ENCODE measurements at places on chromosomes 4 and X.

DNA sequence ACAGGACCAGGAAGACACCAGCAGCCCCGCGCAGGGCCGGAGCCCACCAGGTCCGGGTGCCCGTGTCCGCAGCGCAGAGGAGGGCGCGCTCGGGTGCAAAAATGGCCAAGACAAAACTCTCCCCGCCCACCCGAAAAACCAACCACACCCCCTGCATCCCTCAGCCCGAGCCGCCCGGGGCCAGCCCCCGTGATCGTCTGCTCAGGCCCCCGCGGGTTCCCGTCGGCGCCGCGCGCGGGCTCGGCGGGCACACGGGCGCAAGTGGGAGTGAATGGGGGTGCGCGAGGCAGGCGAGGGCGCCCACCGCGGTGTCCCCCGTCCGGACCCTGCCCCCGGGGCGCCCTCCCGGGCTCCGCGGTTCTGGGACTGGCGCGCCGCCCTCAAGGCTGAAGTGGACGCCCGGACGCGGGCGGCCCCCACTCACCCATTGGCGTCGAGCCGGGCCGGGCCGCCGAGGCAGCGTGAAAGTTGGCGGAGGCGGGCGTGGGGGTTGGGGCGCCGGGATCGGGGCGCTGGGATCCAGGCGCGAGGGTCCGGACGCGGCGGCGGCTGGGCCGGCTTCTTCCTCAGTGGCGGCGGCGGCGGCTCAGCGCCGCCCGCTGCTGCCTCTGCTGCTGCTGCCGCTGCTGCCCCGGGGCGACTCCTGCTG lies 393 bp downstream of the SH3KBP1 start:
- DNase-seq: peak; percentile 21

- no peak for DNase-seq
Observed at GRCh38 chrX:56728752-56729151, 291 bp upstream of the NBDY start.

- DNase-seq: no peak
Observed at GRCh38 chr4:14646831-14647230, 355.4 kb upstream of the CPEB2 start.

- peak; percentile 31 for DNase-seq
Observed at GRCh38 chr4:40254608-40255392, 58.0 kb downstream of the RHOH start.

- peak; percentile 24 for DNase-seq
Observed at GRCh38 chrX:46777971-46778810, 19.3 kb upstream of the SLC9A7 start.

- DNase-seq: no peak
Observed at GRCh38 chrX:134551376-134552048, 91.5 kb downstream of the HPRT1 start.

DNA sequence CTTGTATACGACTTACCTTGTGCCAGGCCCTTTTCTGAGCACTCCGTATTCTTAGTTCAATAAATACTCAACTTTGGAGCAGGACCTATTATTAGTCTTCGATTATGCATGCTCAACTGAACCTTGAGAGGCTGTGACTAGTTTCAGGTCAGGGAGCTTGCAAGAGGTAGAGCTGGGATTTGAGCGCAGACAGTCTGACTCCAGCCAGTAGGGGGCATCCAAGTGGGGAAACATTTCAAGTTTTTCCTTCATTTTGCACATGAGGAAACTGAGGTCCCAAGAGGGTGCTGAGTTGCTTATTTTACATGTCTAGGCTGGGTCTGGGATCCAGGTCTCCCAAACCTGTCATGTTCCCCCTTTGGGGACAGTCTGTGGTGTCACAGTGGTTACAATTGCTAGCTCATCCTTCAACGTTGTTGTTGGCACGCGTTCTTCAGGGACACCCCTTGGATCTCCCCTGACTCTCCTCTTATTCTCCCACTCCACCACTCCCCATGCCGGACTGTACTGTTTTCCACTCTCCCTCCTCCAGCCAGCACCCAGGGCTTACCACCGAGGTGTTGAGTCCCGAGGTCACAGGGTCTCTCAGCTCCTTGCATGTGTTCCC lies 6.7 kb upstream of the PRICKLE3 start:
- no peak for DNase-seq

- DNase-seq: no peak
Observed at GRCh38 chr4:59904331-59904730, 1295.8 kb upstream of the ADGRL3 start.

GRCh38 chrX:71225009-71225408 lies 2.0 kb downstream of the GJB1 start:
- no peak for DNase-seq

DNA sequence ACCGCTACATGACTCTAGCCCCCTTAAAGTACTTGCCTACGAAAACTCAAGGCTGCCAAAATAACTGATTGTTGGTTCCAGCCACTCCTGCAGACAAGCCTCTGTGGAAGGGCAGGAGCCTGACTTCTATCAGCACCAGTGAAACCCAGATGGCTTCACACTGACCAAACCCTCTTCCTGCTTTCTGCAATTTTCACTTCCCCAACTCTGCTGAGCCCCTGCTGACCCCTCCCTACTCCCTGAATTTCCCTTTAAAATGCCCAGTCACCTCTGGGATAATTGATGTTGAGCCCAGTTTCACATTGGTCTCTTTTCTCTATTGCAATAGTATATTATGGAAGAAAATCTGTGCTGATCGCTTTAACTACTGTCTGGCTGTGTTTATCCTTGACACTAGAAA lies 61.6 kb upstream of the STS start:
- no peak for DNase-seq

DNA sequence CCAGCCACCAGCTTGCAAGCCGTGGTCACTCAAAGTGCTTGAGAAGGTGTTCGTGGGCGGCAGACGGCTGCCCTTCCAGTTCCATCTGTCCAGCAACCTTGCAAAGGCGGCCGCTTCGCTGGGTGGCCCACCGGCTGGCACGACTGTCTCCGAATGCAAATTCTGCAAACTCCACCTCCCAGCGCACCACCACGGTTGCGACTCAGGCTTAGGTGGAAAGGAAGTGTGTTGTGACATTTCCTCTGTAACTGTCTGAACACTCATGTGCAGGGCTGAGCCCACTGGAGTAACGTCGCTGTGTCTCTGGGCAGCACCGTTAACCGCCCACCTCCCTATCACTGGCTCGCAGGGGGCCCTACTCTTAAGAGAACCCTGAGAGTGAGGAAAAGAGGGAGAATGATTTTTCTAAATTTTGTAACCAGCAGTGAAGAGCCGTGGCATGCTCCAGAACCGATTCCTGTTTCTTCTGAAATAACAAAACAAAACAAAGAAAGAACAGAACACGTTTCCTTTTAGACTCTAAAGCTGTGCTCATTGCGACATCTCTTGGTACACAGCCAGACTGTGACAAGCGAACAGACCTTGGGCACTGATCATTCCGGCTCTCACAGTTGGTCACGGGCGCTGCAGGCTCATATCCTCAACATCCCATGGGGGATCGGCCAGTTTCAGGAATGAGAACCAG lies at the start of gene P2RY8:
TSS of gene P2RY8 (minus strand) at position 155 of the 685 bp plus-strand sequence. CDS start 70,627 bp downstream, outside the sequence.
- DNase-seq: peak; percentile 34

- DNase-seq: peak; percentile 89
Observed at GRCh38 chrX:74291964-74292807, 11.8 kb upstream of the ZCCHC13 start.

- no peak for DNase-seq
Observed at GRCh38 chrX:40734971-40735324, 394 bp downstream of the MED14 start.

DNA sequence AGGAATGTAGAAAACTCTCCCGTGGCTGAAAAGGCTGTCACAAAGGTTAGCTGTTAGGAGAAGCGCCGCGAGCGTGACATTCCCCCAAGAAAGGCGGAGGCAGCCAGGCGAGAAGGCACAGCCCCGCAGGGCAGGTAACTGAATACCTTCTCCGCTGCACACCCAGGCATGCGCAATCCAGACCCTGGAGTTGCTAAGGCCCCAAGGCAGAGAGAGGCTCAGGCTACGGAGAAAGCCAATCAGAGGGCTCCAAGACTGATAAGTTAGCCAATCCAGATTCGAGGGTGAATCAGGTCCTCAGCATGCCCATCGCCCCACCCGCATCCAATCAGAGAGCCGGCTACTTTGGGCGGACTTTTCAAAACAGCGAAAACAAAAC lies 485 bp upstream of the CCNG2 start:
- peak; percentile 100 for DNase-seq

DNA sequence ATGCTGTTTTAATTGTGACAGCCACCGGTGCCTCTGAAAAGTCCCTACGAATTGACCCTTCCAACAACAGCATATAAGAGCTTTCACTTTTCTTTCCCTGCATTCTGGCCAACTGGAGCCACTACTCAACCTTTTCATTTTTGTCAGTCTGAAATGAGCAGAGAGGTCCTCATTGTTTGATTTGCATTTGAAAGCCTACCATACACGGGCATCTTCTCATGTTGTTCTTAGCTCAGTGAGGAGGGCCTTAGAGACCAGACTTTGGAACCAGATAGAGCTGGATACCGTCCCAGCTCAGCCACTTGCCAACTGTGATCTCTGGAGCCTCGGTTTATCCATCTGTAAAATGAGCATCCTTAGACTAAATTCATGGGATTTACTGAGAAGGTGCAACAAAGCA lies 16.9 kb upstream of the TMSB4X start:
- DNase-seq: no peak

DNA sequence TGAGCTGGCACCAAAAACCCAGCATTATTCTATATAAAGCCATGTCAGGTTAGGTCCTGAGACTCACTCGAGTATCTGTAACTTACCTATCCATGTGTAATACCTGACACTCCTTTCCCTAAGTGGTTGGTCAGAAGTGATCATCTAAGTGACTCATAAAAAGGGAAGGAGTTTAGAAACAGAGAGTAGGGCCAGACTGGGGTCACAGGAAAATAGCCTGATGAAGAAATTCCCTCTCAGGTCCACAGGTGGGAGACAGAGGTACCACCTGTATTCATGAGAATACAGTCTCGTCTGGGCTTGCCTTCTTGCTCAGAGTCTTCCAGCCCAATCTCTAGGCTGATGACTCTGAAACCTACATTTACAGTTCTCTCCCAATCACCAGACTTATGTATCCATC lies 161.8 kb upstream of the MAP3K15 start:
- DNase-seq: no peak

- no peak for DNase-seq
Observed at GRCh38 chrX:3743801-3744439, 30.5 kb upstream of the PRKX start.

DNA sequence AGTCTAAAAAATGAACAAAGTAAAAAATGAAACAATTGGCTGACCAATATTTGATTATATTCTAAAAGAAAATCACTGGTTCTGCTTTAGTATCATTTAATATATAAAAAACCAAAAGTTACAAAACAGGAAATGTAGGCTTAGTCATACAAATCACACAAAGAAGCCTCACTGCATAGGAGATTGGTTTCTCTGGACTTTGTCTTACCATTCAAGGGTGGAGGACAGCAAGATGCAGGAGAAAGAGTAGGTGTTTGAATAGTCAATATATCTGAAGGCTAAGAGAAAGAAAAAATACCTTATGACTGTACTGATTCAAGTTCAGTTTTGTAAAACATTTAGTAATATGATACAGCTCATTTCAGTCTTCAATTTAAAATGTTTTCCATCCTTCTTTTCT lies 28.6 kb upstream of the TAF9B start:
- no peak for DNase-seq

GRCh38 chrX:19544693-19545305 lies 29.5 kb upstream of the MAP3K15 start:
- peak; percentile 56 for DNase-seq

DNA sequence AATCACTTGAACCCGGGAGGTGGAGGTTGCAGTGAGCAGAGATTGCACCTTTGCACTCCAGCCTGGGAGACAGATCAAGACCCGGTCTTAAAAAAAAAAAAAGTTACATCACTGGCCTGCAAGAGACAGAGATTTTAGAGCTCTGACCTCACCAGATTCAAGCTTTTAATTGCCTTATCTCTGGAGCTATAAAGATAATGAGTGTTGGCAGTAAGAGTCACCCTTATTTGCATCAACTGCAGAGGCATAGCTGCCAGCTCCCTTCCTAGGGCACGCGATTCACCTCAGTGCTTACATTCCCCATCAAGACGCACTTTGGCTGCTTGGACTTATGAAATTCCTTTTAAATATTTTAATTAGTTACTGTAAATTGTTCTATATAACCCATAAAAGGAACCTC lies 12.5 kb upstream of the SPATA4 start:
- no peak for DNase-seq

DNA sequence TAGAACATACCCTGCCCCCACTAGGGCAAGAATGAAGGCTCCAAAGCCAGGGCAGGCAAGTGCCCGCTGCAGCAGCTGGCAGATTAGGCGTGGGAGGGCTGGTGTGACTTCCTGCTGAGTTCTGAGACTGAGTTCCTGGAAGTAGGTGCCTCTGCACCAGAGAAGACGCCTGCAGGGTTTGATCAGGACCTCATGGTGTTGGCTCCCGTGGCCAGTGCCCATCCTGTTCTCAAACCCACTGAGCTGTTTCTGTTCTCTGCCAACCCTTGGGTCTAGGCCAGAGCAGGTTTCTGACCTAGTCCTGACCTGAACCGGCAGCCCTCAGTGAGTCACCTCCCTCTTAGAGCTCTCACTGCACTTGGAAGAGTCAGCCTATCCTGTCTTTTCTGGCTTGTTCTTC lies 220.7 kb downstream of the HS6ST2 start:
- DNase-seq: peak; percentile 31

GRCh38 chrX:28854637-28855036 lies 267.4 kb downstream of the IL1RAPL1 start:
- DNase-seq: no peak

- DNase-seq: peak; percentile 52
Observed at GRCh38 chr4:56575820-56576429, 70.3 kb downstream of the ARL9 start.

DNA sequence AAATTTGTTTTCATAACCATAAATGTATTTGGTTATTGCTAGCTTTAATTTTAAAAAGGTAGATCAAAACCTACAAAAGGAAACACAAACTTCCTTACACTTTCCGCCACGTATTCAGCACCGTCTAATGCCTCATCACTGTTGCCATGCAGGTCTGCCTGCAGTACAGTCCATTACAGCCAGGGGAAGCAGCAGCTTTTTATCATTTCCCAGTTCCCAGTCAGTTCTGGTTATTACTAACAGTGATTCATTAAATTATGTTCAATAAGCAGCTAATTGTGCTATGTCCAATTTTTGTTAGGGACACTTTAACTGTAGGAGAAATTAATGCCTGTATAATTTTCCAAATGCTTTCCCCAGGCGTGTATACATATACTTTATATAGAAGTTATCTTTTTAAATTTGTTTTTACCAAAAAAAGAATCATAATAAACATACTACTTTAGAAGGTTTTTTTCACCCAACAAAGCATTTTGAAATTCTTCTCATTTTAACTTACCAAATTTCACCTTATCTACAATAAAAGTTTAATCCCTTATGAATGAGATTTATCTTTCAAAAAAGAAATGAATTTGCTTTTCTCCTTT lies 93.3 kb downstream of the ANXA3 start:
- peak; percentile 79 for DNase-seq

DNA sequence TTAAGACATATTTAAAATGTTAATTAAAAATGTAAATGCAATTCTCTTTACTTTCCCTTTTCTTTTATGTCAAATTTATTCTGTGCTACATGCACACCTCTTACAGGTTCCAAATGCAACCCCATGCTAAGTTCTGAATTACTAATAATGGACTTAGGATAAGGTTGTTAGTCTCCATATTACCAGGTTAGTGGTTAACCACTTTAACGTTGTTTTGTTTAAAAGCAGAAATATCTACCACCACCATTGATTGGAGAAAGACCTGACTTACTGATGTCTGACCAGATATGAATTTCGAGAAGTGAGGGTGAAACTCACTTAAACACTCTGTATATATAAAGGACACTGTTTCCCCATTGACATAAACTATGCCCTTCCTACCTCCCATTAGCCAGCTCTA lies 6.9 kb upstream of the TRPC3 start:
- DNase-seq: no peak
